ENCODE measurements at places on chromosomes 7 and 10.
A peak's percentile ranks its signal among the peaks of the same experiment; 100 is the strongest.

GRCh38 chr7:127438836-127439235, 46.3 kb upstream of the ZNF800 start:
- no peak for DNase-seq

DNA sequence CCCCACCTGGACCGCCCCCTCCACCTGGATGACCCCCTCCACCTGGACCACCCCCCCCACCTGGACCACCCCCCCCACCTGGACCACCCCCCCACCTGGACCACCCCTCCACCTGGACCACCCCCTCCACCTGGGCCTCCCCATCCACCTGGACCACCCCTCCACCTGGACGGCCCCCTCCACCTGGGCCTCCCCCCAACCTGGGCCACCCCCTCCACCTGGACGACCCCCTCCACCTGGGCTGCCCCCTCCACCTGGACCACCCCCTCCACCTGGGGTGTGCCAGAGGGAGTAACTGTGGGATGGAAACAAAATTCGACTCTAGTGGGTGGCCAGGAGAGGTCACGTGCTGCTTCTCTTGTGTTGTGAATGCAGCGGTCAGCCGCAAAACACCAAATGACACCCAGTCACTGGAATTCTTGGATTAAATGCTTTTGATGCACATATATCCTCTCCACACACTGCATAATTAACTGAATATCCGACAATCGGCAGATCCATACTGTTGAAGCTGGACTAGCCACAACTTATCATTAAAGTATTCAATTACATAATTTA, 316.7 kb downstream of the PTPRN2 start:
- DNase-seq, result no peak

GRCh38 chr10:75400771-75401568, 594 bp downstream of the ZNF503 start:
- peak; percentile 45 for DNase-seq

- DNase-seq, result no peak
Measured at GRCh38 chr7:127962589-127963361, 68.5 kb downstream of the LRRC4 start.

- DNase-seq, result peak; percentile 46
Measured at GRCh38 chr10:60827791-60828488, 49.7 kb downstream of the CDK1 start.

GRCh38 chr7:98329100-98329790, 47.8 kb downstream of the BRI3 start:
- DNase-seq, result peak; percentile 49

- DNase-seq, result no peak
Measured at GRCh38 chr7:82714883-82715282, 271.3 kb upstream of the CACNA2D1 start.

DNA sequence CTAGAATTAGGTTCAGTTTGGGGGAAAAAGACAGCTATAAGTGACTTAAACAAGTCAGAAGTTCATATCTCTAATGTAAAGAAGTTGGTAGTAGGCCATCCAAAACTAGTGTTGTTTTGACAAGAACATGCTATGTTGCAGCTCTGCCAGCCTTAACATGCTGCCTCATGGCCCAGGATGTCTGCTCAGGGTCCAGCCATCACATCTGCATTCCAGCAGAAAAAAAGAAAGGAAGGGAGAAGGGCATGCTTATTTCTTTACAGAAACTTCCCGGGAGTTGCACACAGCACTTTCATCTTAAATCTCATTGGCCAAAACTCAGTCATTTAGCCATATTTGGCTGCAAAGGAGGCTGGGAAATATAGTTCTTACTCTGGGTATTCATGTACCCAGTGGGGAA, 400.4 kb upstream of the PODXL start:
- no peak for DNase-seq

- peak; percentile 29 for DNase-seq
Measured at GRCh38 chr10:29948881-29949355, 110.5 kb downstream of the JCAD start.

GRCh38 chr7:39882148-39882784, 67.8 kb upstream of the CDK13 start:
- no peak for DNase-seq

DNA sequence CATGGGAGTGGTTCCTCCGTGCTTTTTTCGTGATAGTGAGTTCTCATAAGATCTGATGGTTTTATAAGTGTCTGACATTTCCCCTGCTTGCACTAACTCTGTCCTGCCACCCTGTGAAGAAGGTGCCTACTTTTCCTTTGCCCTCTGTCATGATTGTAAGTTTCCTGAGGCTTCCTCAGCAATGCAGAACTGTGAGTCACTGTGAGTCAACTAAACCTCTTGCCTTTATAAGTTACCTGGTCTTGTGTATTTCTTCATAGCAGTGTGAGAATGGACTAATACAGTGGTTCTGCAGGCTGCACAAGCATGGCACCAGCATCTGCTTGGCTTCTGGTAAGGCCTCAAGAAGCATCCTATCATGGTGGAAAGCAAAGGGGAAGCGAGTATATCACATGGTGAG, 1144.6 kb downstream of the SORCS3 start:
- no peak for DNase-seq

GRCh38 chr7:18607025-18607424, 111.5 kb downstream of the HDAC9 start:
- no peak for DNase-seq

GRCh38 chr7:68148440-68148839, 1151.8 kb downstream of the TYW1 start:
- no peak for DNase-seq

DNA sequence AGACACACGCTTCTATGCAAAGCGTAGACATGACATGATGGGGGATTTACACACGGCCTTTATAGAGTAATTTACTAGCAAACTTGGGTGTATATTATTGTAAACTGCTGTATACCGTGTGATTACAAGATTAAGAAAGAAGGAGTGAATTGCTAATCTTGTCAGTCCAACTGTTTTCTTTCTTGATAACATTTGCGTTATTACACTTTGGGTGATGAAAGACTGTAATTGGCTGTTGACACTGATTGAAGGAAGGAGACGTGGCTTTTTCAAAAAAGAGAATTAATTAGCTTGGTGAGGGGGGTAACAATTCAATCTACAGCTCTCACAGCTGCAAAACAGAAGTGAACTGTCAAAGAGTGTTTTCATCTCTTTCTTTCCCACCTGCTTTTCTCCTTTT, 32.7 kb downstream of the SLC35B4 start:
- DNase-seq, result no peak

DNA sequence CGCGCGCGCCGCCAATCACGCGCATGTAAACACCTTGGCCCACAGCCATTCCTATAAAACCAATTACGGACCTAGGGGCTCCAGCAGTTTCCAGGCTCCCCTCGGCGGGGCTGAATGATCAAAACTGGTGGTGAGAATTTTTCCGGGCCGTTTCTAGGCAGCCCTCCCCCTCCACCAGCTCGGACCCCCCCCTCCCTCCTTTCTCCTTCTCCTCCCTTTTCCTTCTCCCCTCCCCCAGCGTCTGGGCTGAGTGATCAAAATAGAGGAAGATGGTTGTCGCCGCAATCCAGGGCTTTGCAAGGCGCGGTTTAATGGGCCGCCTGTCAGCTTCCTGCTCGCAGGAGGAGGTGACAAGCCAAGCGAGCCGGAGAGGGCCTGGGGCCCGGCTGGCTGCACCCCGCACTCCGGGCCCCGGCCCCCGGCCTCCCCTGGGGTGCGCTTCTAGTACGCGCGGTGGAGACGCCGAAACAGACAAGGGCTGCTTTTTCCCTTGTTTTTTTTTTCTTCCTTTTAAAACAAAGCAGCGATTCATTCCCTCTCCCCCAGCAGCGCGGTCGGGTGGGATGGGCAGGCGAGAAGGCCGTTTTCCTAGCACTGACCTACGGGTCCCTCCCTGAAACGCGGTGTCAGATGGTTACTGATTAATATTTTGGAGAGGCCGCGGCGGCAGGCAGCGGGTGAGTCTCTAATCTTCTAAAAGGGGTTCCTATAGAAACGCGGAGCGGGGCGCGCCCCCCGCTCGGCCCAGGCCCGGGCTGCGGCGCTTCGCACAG, 528 bp upstream of the TNRC18 start:
- peak; percentile 99 for DNase-seq

DNA sequence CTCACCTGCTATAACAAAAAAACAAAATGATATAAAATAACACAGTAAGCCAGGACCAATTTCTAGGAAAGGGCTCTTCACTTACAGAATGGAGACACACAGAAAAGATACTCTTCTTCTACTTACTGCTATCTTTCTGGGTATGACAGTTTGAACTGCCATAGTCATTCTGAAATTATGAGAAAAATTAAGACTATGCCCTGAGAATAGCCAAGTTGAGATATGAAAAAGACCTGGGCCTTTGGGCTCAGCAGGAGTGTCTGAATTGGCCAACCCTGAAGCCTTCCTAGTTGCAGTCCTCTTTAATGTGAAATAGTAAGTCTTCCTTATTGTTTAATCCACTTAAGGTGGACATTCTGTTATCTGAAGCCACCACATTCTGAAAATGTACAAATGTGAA, 519.5 kb downstream of the GRID1 start:
- DNase-seq, result no peak

DNA sequence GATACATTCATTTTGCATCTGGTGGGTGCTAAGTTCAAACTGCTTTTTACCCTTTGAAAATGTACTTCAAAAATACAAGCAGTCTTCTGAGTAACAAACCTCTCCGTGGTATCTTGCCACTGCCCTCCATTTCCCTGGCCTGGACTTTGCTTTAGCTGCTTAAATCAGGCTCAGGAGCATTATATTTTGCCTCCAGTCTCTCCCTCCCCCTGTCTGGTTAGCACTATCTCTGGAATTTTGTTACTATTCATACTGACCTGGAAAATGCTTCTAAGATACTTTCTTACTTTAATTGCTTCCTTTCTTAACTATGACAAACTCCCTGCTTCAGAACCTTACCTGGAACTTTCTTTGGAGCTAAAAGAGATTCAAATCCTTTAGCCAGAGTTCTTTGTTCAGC, 369.8 kb downstream of the GFRA1 start:
- DNase-seq, result no peak

DNA sequence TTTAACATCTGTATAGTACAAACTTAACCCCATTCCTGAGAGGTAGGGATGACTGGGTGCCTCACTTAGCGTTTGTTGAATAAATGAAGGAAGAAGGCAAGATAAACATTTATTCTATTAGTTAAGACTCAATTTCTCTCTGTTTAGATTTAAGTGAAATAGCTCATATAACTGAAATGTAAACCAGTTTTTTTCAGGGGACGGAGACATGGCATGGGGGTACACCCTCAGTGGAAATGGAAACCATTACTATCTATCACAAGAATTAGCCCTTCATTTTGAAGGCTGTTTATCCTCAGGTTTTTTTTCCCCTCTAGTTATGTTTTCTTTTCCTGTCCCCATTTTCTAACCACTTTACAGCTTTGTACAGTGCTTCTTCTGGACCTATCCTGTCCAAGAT, 35.6 kb upstream of the PDLIM1 start:
- DNase-seq, result no peak

DNA sequence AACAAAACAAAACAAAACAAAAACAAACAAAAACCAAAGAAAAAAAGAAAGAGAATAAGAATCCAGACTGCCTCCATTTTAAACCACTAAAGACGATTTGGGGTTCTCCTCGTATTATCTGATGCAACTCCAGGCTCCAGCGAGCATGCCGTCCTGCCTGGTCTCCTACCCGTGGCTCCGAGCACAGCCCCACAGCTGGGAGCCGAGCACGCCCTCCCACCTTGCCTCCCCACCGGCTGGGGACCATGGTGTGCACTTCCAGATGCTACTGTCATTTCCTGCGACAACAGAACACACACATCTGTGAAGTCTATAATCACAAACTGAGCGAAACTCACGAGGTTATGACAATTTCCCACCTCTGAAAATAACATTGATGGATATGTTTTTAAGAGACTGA, 113.1 kb downstream of the ADARB2 start:
- DNase-seq, result no peak

GRCh38 chr10:133442967-133443924, 10.5 kb upstream of the SCART1 start:
- DNase-seq, result no peak

- no peak for DNase-seq
Measured at GRCh38 chr10:19169041-19169440, 120.4 kb downstream of the MALRD1 start.

GRCh38 chr10:34001087-34001580, 666.7 kb upstream of the NRP1 start:
- no peak for DNase-seq

DNA sequence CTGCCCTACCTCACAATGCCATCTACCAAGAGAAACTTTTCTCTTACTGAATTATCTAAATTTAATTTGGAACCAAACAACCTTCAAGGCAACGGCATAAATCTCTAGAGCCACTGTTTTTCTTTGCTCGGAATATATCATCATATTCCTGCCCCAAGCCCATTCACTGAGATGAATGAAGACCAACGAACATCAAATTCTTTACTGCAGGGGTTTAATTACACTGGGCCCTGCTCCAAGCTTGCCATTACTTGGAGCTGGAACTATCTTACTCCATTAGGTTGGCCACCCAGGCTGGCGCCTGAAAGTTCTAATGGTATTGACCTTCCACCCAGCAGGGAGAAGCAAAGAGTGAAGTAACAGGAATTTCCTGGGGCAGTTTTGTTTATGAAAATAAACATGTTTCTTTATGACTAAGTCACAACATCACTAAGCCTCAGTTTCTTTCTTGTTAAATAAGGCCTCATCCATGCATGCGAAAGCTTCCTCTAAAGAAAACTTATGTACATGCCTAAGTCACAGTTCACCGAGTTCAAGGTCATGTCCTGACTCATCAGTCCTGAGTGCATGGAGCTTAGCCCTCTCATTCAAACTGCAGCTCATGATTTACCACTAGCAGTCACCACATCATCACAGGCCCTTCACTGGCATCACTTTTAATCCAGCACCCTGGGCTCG, 42.1 kb upstream of the ANAPC16 start:
- peak; percentile 86 for DNase-seq

DNA sequence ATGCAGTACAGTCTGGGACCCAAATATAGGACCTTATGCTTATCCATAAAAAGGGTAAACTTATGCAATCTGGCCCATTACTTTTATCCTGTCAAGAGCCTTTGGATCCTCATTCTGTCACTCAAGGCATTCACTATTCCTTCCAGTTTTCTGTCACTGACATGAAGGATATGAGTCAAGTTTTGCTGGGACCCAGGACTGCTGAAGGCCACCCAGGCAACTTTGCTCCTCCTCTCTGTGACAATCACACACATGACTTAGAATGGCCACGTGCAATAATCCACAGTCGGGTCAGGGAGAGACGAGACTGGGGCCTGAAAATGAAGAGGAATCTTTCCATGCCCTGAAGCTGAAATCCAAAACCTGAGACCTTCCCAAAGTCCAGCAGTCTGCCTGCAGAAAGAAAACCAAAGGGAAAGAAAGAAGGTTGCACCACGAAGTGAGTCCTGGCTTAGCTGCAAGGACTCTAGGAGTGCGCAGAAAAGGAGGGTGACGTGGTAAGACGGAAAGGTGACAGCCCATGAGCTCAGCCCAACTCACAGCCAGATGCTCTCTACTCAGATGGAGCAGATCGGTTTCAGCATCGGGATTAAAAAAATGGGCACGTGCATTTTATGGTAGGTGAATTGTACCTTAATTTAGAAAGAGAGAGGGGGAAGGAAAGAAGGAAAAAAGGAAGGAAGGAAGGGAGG, 67.2 kb downstream of the VOPP1 start:
- DNase-seq, result no peak
